ENCODE measurements at places on chromosomes 3 and 15. TPM values are rescaled to one million over a fixed set of nuclear protein-coding genes. Genes with fewer than 3 reads are reported as not detected.

DNA sequence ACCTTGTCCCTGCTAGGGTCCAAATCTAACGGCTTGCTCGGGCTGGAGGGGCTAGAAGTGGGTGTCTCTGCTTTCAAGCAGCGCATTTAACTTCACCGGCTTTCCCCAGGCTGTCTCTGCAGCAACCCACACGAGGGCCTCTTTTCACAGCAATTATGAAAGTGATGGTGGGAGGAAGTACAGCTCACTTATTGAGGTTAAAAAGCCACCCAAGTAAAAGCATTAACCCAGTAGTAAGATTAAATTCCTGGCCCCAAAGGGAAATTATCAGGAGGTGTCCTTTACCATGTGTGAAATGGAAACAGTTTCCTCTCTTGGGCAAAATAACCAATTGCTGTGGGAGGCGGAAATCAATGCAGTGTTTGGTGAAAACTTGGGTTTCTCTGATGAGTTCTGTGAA lies 41.1 kb downstream of the NGRN start:
- no peak for DNase-seq

- DNase-seq, result no peak
Measured at GRCh38 chr15:63495343-63495742, 9.1 kb upstream of the USP3 start.

BUB1B gene
- total RNA-seq, result 12.1 TPM

ISLR gene
- 20.5 TPM for total RNA-seq

Data from upper lobe of left lung (tissue), 6 donors.